NCI-H2171 (cell line): ENCODE measurements at places on chromosomes 6 and 20.
A peak's percentile ranks its signal among the peaks of the same experiment; 100 is the strongest.

DNA sequence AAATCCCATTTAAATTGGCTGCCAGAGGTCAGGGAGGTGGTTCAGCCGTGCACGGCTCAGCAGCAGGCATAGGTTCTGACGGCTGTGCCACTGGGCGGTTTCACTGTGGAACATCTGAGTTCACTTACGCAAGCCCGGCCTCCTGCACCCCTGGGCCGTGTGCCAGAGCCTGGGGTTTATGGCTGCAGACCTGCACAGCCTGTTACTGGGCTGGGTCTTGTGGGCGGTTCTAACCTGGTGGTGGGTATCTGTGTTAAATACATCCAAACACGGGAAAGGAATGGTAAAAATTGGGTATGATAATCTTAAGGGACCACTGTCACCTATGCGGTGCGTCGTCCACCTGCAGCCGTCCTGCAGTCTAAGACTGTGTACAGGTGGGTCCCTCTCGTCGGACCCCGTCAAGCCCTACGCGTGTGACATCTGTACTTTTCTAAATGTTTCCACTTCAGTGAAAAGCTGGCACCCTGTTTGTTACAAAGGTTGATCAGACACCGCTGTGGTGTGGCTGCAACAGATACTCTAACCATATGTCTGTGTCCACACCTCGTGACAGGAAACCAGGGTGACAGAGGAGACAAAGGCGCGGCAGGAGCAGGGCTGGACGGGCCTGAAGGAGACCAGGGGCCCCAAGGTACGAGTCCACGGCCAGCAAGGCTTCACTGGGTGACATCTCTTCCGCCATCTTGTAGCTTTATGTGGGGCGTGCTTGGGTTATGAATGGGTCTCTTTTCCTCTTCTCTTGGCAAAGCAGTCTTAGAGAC, 21.5 kb downstream of the COL9A3 start:
- peak; percentile 93 for DNase-seq

DNA sequence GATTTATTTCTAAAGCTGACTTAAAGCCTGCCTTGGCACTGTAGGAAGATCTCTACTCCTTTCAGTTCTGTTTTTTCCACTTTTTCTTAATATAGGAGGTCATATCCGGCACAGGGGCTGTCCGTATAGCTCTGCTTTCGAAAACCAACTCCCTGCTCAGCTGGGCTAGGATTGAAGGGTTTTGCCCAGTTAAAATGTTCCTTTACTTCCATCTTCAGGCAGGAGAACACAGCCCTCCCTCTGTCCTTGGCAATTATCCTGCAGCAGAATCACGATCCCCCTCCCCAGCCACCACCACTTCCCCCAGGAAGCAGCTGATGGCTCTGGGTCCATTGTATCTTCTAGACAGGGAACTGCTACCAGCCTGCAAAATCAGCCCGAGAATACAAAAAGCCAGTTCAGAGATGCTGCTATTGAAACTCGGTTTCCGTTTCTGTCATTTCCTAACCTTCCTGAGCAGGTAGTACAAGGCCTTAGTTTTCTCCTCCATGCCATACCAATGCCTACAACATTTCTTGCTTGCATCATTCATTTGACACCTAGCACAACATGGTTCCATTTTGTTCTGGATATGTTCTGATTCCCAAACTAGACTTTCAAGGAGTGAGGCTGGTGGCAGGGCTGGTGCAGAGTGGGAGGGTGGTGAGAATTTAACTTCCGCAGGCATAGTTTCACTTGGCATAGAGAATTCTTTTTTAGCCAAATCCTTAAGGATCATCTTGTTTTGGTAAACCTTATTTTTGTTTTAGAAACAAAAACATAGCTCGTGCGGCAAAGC, 53.9 kb downstream of the FAM50B start:
- no peak for DNase-seq

- DNase-seq: no peak
These were observed 37.4 kb downstream of the ATXN1 start for GRCh38 chr6:16723826-16724225.

DNA sequence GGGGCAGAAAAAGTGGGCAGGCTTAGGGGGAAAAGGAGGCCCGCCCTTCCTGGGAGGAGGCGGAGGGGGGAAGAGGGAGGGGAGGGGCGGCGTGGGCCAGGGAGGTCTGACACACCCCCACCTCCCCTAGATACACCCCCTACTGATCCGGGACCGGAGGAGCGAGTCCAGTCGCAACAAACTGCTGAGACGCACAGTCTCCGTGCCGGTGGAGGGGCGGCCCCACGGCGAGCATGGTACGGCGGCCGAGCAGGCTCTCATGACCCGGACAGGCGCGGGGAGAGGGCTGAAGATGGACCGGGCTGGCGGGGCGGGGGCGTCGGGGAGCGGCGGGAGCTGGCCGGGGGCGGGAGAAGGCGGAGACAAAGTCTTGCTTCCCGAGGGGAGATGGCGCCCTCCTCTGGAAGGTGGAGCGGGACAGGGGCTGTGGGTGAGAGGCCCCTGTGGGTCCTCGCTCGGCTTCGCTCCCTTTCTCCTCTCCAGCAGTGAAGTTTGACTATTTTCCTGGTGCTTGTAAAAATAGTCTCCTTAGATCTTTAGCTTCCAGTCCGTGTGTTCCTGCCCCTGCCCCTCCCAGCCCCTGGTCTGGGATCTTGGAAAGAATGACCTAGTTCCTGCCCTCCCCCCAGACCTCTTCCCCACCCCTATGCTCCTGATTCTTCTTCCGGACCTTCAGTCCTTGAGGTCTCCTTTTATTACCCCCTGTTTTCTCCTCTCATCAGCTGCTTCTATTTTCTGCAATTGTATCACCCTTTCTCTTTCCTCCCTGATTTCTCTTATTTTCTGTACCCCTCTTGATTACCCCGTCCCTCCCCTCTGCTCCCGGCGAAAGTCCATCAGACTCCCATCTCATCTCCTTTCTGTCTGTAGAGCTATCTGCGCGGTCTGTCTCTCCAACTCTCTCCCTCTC, 6.1 kb downstream of the SYNGAP1 start:
- peak; percentile 62 for DNase-seq

GRCh38 chr20:44618318-44618731, 33.2 kb downstream of the ADA start:
- no peak for DNase-seq

GRCh38 chr6:169240591-169241390, 12.9 kb downstream of the THBS2 start:
- DNase-seq: no peak

GRCh38 chr20:58303547-58303946, 6.0 kb upstream of the RAB22A start:
- DNase-seq: no peak

GRCh38 chr6:147508042-147508865, at the start of gene SAMD5:
Gene SAMD5 (plus strand): TSS chr6:147508690. CDS start chr6:147508929, 239 bp downstream.
- DNase-seq: peak; percentile 19

- DNase-seq: no peak
These were observed 7.5 kb downstream of the NELFCD start for GRCh38 chr20:58988565-58988882.

- DNase-seq: no peak
These were observed 577 bp downstream of the SASH1 start for GRCh38 chr6:148343047-148343782.

- no peak for DNase-seq
These were observed 27.7 kb upstream of the GTF3C6 start for GRCh38 chr6:110930781-110931180.

GRCh38 chr20:23820493-23820892, 6.0 kb downstream of the CST2 start:
- no peak for DNase-seq

DNA sequence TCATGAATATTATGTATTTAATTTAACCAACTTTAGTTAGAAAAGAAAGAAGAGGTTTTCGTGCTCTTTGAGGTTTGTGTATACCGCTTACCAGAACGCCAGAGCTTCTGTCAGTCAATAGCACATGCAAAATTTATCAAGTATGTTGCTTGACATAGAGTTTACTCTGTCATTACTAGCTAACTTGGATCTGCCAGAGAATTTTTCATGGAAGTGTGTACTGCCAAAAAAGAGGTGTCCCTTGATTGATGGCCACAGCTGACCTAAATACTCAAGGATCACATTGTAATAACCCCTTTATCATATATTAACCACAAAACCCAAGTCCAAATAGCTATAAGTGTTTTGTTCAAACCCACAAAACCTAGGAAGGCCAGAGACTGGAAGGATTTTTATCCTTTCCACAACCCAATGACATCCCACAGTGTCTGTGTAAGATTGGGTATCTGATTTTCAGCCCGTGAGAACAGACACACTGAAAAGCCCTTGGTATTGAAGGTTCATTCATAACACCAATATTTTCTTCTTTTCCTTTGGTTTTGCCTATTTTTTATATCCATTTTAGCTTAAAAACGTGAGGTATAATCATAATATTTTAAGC, 194.0 kb upstream of the EYA4 start:
- no peak for DNase-seq

- DNase-seq: no peak
These were observed 129.2 kb downstream of the FYN start for GRCh38 chr6:111743862-111744692.

DNA sequence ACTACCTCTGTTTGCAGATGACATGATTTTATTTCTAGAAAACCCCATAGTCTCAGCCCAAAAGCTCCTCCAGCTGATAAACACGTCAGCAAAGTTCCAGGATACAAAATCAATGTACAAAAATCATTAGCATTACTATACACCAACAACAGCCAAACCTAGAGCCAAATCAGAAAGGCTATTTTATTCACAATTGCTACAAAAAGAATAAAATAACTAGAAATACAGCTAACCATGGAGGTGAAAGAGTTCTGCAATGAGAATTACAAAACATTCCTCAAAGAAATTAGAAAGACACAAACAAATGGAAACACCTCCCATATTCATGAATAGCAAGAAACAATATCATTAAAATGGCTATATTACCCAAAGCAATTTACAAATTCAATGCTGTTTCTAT, 65.6 kb upstream of the HTR1E start:
- no peak for DNase-seq

DNA sequence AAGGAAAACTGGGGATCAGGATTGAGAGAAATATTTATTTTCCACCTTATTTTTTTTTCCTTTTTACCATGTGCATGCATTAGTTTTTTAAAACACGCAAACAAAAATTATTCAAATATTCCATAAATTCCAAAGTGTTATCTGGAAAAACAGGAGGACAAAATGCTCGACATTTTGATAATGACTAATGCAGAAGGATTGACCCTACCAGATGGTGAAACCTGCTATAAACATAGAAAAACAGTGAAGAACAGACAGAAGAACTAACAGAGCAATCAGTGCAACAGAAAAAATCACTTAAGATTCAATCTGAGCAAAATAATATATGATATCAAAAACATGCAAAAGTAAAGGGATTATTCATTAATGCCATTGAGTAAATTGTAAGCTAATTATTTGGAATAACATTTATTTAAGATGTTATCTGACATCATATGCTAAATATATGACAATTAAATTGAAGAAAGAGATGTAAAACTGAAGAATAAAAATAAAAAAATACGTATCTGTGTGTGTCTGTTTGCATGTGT, 218.4 kb downstream of the LMBRD1 start:
- DNase-seq: peak; percentile 35

GRCh38 chr6:157200611-157201010, 122.7 kb downstream of the TMEM242 start:
- peak; percentile 64 for DNase-seq

GRCh38 chr20:63265891-63266515, 6.6 kb upstream of the ARFGAP1 start:
- DNase-seq: no peak

DNA sequence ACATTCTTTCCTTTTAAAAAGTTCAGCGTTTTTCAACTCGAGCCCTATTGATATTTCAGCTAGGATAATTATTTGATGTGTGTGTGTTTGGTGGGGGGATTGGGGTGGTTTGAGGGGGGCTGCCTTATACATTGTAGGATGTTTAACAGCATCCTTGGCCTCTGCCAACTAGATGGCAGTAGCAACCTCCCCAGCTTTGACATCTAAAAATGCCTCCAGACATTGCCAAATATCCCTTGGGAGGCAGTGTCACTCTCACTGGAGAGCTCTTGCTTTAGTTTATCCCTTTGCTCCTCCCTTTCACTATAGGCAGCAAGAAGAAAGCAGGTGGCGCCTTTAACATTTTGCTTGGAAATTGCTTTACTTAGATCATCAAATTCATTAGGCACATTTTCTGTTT, 14.6 kb upstream of the TP53TG5 start:
- DNase-seq: no peak

DNA sequence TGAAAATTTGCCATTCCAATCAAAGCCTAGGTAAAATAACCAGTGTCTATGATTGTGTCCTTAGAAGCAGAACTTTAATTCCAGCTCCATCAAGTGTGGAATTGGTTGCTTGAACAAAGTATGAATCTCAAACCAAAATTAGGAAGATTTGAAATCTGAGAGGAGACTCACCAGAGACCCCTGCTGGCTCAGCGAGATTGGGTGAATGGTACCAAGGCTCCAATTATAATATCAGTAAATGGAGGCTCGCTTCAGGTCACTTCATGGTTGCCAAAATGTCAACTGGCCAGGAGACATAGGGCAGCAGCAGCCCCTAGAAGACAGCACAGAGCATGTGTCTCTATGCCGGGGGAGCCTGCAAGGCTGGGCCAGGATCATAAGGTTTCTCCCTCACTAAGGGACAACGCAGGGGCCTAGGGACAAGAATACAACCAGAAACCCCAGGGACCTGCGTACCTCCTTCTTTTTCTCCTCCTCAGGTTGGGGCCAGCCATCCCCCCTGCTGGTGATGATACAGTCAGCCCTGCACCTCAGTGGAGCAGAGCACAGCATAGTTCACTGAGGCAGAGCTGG, 14.0 kb downstream of the RBL1 start:
- no peak for DNase-seq

DNA sequence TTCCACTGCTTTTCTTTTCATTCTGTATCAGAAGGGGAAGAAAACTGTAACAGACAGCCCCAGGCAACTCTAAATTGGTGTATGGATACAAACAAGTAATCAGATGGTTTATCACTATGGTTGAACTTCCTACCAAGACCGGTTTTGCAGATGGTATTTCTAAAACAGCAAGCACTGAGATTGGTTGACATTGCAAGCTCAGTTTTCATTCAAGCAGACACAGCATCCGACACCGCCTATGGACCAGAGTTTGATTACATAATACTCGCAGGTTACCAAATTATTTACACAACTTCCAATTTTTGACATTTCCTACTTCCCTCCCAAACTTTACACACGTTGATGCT, 209.9 kb downstream of the ALDH8A1 start:
- peak; percentile 84 for DNase-seq

DNA sequence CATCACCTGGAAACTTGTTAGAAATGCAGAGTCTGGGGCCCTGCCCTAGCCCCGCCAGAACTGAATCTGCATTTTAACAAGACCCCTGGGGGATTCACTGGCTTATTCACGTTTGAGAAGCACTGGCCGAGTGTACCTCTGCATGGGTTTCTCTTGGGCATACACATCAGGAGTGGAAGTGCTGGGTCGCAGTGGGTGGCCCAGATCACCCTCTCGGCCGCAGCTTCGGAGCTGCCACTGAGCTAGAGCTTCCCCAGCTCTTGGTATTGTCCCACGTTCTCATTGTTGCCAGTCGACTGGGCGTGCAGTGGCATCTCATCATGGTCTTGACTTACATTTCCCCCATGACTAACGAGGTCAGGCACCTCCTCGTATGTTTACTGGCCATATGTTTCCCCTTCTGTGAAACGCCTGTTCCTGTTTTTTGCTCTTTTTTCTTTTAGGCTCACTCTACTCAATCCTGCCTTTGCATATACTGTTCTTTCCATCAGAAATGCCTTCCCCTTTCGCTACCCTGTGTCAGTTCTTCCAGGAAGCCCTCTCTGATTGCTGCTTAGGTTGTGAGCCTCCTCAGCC, 3.0 kb upstream of the DLGAP4 start:
- peak; percentile 22 for DNase-seq
